ENCODE measurements at places on chromosomes 7 and 10.
A peak's percentile ranks its signal among the peaks of the same experiment; 100 is the strongest.

DNA sequence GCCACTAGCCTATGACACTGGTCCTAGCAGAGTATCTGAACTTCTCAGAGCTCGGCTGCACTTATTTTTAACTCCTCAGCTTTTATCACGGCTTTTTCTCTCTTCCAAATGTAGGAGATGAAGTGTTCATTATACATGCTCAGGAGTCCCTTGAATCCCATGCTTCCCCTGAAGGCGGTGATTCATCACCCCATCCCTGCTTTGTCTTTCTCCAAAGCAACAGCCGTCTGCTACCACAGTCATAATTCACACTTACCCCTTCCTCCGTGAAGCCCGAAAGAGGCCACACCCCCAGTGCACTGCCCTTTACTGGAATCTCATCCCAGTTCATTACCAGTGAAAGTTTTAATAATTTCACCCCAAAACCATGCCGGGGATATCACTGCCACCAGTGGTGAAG, 301.5 kb upstream of the SHH start:
- no peak for DNase-seq

DNA sequence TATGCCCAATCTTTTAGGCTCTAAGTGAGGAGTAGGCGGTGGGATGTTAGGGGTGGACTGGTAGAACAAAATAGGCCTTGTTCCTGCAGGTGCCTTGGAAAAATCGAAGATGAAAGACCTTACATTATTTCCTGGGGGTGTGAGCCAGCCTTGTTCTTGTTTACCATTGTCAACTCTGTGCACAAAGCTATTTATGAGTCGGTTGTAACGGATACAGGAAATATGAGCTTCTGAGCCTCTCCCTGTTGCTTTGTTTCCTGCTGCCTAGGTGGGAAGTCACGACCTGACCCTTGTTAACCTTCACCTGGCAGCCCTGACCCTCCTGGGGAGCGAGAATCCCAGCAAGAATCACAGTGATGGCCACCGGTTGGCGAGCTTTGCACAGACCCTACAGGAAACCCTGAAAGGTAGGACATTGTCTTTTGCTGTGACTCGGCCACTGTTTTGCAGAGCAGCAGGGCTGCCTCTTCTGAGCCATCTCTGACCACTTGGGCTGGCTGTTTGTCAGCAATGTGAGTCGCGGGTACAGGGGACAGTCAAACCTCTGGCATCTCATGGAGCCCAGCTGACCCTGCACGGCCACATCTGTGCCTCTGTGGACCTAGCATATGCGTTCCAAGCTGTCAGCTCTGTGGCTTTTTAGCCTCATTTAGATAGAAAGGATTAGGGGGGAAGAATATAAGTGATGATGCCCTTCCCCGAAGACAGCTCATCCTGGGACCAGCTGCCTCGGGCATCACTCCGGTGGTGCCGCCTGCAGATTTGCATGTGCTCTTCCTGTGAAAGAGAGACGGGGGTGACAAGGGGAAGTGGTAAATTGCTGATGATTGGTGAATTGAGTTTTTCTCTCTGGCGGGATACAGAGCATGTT, 102.1 kb upstream of the ANLN start:
- no peak for DNase-seq

- DNase-seq, result peak; percentile 92
Observed at GRCh38 chr7:94368371-94368791, 26.3 kb upstream of the COL1A2 start.

GRCh38 chr10:18230794-18231193, 90.6 kb downstream of the CACNB2 start:
- DNase-seq, result peak; percentile 42

DNA sequence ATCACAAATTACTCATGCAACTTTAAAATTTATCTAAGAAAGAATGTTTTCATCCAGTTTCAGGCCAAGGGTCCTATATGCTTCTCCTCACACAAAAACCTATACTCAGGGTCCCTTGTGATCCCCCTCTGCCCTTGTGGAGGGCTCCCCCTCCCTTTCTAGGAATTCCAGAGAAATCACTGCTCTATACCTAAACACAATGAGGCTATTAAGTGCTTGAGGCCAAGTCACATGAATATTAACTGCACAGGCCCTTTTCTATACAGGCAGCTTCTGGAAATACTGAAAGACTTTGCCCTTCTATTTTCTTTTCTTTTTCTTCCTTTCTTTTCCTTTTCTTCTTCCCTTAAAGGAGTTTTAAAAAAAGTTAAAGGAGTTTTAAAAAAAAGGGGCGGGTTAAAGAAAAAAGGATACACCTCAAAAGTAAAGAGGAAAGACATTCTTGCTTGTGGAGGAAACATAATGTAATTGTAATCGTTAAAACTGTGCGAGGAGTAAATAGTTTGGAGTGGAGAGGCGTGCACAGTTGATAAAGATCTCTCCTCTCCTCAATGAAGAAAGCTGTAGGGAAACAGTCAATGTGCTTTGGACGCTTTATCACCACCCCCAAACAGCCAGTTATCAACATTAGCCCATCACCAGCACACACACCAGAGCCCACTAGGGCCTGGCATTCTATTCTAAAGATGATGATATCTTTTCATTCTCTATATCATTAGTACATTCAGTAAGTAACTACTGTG, 16.4 kb downstream of the GRB10 start:
- DNase-seq, result no peak

All from AG10803 (cell line).